ENCODE measurements at places on chromosomes 4 and X. TPM values are rescaled to one million over a fixed set of nuclear protein-coding genes. Genes with fewer than 3 reads are reported as not detected.

FAM241A gene
- 7.1 TPM for total RNA-seq

TGIF2LX gene
- not detected for total RNA-seq

USP51 gene
- total RNA-seq = 3.6 TPM

PLP1 gene
- total RNA-seq = 637 TPM

LRAT gene
- total RNA-seq = 4.1 TPM

FGFBP2 gene
- total RNA-seq = 129 TPM

KCTD8 gene
- 0.45 TPM for total RNA-seq

- DNase-seq = no peak
Observed at GRCh38 chr4:62366939-62367338, 1166.8 kb downstream of the ADGRL3 start.

GRCh38 chr4:154491341-154492271 lies at the start of gene DCHS2:
Gene DCHS2, minus strand, starts transcription at chr4:154491799. Its CDS starts 444 bp downstream, at chr4:154491355.
- DNase-seq = peak; percentile 56

DNA sequence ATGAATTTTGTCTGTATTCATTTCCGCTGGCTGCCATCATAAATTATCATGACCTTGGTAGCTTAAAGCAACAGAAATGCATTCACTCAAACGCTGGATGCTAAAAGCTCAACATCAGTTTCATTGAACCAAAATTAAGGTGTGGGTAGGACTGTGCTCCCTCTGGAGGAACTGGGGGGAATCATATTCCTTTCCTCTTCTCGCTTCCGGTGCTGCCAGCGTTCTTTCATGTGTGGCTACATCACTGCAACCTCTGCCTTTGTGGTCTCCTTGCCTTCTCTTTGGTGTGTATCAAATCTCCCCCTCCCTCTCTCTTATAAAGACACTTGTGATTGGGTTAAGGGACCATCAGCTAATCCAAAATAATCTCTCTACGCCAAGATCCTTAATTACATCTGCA lies 39.5 kb downstream of the NEIL3 start:
- DNase-seq = no peak

DNA sequence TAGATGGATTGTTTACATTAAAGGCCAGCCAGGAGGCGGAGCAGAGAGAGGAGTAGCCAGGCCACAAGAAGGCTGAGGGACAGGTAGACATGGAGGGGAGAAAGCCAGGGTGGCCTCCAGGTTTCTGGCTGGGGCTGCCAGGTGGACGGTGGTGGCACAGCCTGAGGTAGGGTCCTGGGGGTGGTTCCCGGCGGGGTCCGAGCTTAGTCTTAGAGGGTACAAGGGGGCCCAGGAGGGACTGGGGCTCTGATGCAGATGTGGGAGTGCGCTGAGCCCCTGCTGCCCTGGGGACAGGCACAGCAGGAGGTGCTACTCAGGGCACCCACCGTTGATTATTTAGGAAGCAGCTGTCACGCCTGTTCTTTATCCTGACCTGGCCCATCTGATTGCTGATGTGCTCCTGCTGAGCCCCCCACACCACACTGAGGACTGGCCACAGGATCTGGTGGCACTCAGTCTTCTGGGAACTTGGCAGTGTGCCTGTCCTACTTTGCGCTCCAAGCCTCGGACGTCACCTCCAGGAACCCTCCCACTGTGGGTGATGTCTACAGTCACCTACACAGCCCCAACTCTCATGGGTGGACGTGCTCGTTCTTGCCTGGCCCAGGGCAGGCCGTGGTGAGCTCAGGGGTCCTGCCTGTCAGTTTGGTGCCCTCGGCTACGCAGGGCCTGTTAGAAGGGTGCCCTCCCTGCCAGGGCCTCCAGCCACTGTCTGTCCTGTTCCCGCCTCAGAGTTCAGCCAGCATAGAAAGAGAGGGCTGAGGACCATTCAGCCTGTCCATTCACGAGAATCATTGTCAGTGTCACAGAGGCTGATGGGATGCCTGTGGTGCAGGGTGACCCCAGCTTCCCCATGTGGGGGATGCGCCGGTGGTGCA lies 12.0 kb downstream of the WFS1 start:
- no peak for DNase-seq

DNA sequence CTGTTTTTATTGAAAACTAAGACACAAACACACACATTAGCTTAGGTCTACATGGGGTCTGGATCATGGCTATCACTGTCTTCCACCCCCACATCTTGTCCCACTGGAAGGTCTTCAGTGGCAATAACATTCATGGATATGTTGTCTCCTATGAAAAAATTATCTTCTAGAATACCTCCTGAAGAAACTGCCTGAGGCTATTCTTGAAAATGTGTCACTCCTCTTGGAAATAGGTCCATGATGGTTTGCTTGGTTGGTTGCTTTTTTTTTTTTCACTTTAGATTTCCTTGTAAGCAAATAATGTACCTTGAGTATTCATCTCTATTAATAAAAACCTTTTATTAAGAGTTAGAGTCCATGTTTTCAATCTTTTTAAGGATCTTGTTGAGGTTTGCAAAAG lies 195.3 kb upstream of the PDE5A start:
- no peak for DNase-seq

GRCh38 chr4:168212656-168213055 lies 105.9 kb downstream of the DDX60 start:
- no peak for DNase-seq

DNA sequence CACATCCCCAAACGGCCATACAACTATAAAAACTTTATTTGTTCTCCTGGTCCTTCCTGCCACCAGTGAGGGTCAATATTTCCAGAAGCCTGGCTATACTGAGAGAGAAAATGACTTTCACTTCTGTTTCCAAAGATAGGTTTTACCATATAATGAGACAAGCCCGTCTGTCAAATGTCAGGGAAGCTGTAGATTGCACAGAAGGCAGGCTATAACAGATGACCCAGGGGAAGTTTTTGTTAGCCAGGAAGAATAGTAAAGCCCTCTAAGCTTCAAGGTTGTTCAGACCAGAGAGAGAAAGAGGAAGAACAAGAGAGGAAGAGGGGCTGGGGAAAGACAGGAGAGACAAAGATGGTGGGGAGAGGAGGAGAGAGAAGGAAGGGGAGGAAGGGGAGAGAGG lies 217.5 kb downstream of the GBA3 start:
- DNase-seq = no peak

GRCh38 chrX:39883666-39884065 lies 214.1 kb downstream of the BCOR start:
- DNase-seq = no peak

- DNase-seq = no peak
Observed at GRCh38 chr4:188414441-188414840, 275.2 kb downstream of the TRIML1 start.

DNA sequence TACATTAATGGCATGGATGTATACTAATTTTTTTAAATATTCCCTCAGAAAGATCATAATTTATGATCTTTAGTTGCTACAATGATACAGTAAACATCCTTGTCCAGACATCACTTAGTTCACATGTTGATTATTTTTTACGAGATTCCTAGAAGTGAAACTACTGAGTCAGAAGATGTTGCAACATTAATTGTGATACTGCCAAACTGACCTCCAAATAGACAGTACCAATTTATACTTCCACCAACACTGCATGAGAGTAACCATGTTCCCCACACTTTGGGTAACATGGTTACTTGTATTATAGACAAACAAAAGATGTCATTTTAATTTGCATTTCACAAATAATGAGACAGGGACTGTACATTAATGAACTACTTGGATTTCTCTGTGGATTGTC lies 19.6 kb downstream of the RCHY1 start:
- DNase-seq = no peak

DNA sequence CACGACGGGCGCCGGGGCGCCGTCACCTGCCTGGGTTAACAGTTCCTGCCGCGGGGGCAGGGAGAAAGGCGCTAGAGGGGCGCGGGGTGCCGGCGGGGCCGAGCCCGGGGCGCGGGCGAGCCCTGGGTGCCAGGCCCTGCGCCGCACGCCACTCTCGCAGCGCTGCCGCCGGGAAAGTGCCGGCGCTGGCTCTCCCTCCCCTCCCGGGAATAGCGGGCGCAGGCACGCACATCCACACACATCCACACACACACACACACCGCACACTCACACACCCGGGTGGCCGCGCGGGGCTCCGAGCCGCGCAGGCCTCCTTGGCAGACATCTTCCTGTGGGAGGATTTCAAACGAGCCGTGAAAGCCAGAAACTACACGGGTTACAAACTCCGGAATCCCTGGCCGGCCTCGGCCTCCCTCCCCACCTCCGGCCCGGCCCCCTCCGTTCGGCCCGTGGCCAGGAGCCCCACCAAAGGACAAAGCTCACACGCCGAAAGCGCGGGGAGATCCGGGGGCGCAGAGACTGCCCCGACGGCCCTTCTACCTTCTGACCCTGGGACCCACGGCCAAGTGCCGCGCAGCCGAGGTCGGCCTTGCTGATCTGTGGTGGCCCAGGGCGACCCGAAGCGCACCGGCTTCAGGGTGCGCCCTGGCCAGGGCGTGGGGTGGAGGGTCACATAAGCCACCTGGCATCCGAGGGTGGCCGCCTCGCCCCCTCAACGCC lies 92.3 kb downstream of the BCOR start:
- peak; percentile 61 for DNase-seq

DNA sequence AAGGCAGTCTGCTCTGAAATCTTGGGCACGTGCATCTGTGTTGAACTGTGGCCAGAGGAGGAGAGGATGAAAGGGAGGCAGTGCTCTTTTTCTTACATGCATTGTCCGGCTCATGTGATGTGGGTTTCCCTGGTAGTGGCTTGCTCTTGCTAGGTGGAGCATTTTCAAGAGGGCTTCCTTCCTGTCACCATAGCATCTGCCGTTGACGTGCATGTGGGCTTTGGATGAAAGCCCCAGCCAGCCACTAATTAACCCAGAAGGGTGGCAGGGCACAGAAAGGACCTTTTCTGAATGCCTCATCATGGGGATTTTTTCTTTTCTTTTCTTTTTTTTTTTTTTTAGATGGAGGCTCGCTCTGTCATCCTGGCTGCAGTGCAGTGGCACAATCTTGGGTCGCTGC lies 121.3 kb downstream of the GPR143 start:
- no peak for DNase-seq

DNA sequence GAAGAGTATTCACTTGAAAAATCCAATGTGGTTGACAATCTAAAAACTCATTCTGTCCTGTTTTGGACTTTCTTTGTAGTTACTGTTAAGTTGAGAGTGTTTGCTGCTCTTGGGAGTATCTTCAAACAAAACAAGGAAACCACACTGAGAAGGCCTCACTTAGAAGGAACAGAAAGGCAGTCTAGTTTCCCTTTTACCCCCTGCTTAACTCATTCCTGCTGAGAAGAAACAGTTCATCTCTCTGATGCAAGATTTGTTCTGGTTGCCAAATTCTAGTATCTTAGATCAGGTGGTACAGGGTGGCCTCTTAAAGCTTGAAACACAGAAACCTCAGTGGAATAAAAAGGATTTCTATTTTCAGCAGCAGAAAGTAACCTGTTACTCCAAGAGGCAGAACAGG lies 41.4 kb downstream of the GUCY2F start:
- no peak for DNase-seq

DNA sequence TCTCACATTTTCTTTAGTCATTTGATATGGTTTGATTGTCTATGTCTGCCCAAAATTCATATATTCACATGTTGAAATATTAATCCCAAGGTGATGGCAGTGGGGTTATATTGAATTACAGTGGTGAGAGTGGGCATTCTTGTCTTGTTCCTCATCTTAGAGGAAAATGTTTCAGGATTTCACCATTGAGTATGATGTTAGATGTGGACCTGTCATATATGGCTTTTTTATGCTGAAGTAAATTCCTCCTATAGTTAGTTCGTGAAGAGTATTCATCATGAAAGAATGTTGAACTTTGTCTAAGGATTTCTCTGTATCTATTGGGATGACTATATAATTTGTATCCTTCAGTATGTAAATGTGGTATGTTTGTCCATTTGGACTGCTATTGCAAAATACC lies 512.3 kb upstream of the EPHA5 start:
- DNase-seq = no peak

DNA sequence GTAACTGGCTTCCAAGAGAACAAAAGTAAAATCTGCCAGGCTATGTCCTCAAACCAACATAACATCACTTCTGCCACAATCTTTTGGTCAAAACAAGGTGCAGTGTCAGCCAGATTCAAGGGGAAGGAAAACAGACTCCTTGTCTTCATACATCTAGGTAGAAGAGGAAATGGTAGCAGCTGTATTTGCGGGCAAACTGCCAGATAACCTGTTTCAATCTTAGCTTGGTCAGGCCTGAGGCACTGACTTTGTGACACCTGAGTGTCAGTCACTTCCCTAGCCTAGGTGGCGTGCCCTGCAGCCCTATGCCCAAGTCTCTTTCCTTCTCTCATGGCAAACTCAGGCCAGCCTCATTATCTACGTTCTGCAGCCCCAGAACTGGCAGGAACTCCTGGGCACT lies 146.2 kb upstream of the JADE1 start:
- DNase-seq = no peak

DNA sequence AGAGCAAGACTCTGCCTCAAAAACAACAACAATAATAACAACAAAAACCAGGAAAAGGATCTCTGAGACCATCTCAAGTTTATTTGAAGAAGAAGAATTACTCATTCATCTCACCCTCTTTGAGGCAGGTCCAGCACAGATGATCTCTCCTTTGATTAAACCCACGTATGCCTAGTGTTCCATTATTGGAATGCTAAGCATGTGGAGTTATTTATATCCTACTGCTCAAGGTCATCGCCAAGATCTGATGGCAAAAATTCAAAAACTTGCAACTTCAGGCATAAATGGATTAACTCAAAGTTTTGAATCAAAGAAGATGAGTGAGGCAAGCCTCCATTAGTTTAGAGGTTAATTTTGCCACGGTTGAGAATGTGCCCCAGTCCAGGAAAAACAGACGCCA lies 184.2 kb downstream of the DHRSX start:
- DNase-seq = no peak

DNA sequence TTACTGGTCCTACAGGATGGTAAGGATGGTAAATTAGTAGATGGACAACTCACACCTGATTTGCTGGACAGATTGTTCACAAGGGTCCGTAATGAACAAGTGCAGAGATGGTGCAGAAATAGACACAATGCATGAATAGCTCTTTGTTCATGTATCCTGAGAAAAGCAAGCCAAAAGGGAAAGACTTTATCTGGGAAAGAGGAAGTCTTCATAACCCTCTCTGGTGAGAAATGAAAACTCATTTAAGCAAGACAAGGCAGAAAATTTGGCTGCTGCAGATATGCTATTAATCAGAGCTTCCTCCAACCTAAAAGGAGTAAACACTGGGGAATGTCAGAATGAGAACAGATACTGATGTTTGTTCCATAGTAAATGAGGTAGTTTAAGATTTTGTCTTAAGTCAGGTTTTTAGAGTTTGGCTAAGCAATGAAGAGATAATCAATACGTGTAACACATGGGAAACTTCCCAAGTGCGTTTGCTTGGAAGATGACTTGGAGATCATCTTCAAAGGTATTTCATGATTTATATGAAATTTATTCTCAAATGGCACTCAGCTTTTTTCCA lies 152.4 kb upstream of the BMPR1B start:
- DNase-seq = no peak

GRCh38 chrX:12497832-12498591 lies 293.2 kb upstream of the PRPS2 start:
- DNase-seq = no peak

DNA sequence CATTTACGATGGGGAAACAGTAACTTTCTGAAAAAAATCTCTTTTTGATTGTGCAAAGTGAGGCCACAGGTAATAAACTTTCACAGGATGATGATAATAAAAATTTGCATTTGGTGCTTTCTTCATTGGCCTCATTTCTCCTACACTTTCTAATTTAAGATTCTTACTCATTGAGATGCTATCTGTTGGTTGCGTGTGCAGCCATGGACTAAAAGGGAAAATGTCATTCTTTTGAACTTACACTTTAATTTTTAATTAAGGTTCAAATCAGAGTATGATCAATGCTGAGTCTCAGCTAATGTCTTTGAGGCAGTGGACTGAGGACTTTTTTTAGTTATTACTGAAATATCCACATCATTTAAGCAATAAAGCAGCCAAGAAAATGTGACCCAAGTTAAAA lies 87.6 kb downstream of the SEL1L3 start:
- no peak for DNase-seq
